Substantia nigra (tissue), 51 donors: ENCODE measurements at places on chromosomes 7 and 10.

- DNase-seq = no peak
These were observed 12.8 kb upstream of the ARID5B start for GRCh38 chr10:61888744-61889143.

- no peak for DNase-seq
These were observed 169.6 kb downstream of the C7orf25 start for GRCh38 chr7:42742318-42742717.

DNA sequence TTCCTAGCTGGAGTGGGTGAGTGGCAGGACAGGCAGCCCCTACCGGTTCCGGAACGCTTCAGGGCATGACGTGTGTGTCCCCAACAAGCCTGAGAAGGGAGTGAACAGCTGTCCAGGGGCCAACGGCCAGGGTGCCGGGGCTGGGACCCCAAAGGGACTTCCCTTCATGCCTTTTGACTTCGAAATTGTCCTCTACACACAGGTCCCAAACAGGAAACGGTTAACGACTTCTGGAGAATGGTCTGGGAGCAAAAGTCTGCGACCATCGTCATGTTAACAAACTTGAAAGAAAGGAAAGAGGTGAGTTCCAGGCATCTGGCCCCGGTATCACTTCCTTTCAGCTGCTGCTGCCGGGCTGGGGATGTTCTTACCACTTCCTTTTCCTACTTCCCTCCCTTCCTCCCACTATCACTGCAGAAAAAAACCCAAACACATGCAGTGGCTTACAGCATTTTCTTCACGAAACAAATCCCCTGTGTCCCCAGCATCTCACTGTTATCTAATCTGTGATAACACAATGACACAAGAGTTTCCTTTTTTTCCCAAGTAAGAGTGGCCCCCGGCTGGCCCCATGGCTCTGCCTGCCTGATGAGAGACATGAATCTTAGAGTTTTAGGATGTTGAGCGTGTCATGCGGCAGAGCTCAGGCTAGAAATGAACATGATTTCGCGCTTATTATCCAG, 63.2 kb downstream of the MKI67 start:
- DNase-seq = no peak

GRCh38 chr7:52211930-52212329, 823.5 kb upstream of the POM121L12 start:
- DNase-seq = no peak

DNA sequence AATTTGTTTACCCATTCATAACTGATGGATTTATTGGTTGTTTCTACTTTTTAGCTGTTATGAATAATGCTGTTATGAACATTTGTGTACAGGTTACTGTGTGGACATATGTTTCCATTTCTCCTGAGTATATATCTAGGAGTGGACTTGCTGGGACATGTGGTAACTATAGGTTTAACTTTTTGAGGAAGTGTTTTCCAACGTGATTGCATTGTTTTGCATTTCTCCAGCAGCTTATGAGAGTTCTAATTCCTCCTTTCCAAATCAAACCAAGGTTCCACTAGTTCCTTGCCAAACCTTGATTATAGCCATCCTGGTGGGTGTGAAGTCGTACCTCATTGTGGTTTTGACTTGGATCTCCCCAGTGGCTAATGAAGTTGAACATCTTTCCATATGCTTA, 2.6 kb upstream of the PRF1 start:
- DNase-seq = no peak

DNA sequence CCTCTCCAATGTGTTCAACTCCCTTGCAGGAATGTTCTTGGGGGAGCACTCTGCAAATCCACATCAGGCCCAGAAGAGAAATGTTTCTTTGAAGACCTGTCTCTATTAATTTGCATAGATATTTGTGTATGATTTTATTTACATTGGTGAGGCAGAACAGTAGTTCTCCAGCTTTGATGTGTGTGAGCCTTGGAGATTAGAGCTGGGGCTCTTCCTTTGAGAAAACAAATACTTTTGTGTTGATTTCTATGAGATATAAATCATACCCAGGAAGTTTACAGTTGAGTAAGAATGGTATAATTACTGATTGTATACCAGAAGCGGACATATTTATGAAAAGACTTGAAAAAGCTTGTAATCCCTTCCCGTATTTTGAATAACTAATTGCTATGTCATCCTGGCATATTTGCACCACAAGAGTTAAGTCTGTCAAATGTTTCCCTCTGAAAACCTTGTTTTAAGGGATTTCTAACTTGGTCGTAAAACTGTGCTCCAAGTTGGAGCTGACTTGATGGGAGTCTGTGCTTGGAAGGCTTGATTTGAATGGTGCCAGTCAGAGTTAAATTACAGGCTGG, 468.5 kb downstream of the LRMDA start:
- DNase-seq = no peak

GRCh38 chr7:157900011-157900410, 563.2 kb downstream of the DNAJB6 start:
- no peak for DNase-seq
